ENCODE measurements at places on chromosomes 2 and 18.

DNA sequence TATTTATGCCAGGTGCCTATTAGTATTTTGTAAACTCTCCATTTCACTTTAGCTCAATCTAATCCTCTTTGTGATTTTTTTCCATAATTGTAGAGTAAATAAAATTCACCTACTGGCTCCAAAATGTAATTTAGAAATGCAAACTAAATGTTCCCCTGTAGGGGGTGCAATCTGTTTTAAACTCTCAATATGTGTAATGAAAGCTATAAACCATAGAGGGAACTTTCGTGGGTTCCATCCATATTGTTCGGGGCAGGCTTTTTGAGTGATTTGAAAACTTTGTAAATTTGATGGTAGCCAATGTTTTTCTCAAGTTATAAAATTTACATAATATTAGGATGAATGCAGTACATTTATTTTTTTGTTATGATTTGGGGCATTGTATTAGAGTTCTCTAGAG is 49.4 kb downstream of the TSPYL6 start:
- DNase-seq, result no peak

GRCh38 chr18:43571078-43571689 is 293.9 kb upstream of the SYT4 start:
- no peak for DNase-seq

DNA sequence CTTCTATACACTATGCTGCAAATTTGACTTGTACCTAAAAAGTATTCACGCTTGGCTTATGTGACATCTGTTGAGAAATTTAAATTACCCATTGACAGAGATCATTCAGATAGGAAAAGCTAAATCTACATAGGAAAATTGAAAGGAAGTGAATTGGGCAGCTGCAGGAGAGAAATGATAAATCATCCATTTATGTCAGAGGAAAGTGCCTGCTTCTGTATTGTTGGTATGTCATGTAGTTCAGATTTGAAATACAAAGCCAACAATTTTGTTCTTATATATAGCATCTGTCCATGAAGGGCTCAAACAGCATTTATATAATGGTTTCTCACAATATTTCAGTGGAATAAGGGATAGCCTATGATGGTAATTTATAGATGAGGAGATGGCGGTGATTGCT is 17.6 kb downstream of the LINC00305 start:
- DNase-seq, result no peak

DNA sequence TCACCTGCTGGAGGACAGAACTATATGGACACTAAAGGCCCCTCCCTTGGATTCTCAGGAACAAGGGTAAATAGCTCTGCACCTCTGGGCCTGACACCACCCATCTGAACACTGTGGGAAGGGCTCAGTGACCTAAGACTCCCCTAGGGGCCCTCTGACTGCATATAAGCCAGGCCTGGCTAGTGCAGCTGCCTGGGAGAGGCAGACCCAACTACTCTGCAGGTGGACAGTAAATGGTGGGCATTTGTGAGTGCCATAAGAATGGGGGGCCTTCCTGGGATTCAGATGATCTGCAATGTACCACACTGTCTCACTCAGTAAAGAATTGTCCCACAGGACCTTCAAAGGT is 11.2 kb upstream of the WIPF1 start:
- no peak for DNase-seq

DNA sequence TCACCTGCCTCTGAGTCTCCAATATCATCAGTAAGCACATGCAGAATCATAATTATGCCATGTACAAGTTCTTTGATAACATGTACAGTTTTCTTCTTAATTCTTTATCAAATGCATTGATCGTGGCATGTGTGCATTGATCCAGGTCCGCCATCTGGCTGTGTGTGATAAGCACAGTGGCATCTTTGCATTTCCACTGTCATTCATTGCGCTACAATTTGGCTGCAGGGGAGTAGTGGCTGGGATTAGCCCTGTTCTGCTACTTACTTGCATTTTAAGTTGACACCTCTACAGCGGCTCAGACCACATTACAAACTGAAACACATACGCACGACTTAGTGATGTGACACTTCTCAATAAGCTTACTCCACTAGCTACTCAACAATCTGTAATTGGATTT is 83.6 kb upstream of the OTX1 start:
- DNase-seq, result no peak

DNA sequence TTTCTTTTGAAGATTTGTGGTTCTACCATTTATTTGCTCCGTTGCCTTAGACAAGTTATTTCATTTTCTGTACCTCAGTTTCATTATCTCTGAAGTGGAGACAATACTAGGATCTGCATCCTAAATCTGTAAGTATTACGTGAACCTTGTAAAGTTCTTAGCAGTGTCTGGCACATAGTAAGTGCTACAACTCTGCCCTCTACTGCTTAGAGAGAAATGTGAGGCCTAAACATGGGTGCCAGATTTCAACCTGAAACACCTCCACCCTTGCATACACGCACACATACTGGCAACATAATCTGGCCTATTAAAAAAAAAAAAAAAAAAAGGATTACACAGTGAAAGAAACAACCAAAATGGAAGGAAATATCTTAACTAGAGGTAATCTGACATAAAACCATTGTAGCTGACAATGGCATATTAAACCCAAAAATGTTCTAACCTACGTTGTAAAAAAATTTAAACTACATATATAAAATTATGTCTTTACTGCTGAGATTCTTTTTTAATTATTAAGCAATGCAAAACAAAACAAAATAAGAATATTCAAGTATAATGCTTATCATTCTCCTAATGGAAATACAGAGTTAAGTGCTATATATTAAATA is 132.6 kb downstream of the MAP2 start:
- DNase-seq, result no peak

GRCh38 chr2:207437524-207438143 is 92.1 kb upstream of the CREB1 start:
- no peak for DNase-seq

DNA sequence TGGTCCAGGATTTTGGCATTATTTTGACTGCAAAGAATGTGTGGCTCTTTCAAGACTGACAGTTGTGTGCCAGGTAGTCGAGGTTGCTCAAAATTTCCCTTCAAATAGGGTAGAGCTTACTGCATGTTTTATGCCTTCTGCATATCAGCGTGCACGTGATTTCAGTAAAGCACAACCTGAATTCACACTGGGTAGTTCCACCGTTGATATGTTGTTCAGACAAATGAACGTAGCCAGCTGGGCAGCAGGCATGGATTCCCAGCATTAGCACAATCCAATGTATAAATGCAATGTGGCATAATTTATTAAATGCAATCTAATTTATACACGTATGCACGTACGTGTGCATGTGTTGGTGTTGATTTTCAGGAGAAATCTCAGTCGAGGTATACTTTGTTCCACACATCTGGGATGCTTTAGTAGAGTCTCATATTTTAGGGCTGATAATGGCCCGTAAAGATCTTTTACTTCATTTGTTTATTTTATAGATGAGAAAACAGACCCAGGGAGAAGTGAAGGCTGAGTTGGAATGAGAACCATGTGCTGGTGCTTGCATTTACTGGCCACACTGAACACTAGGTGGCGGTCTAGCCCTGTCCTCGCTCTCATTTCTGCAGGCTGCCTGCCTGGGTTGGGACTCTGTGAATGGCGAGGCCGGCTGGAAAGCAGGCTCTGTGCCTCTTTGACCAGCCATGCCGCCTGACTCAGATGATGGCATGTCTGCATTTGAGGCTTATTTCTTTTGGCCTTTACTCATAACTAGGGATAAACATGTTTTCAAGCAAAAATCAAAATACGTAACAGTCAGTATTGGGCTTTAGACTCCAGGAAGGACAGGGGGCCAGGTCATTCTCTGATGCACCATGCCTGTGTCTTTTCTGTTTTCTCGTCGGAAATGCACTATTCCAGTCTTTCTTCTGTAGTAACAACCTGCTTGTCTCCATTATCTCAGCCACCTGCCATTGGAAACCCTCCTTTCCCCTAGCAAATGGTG is 120.4 kb downstream of the RNF144A start:
- peak; percentile 35 for DNase-seq

DNA sequence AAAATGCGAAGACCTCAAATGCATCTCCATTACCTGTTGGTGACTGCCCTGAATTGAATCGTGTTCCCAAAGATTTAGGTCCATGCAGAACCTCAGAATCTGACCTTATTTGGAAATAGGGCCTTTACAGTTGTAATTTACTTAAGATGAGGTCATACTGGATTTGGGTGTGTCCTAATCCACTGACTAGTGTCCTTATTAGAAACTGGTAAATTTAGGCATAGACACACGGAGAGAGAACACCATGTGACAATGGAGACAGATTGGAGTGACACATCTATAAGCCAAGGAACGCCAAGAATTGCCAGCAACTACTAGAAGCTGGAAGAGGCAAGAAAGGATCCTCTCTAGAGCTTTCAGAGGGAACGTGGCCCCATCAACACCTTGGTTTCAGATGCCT is 203.1 kb downstream of the SMAD2 start:
- DNase-seq, result no peak

DNA sequence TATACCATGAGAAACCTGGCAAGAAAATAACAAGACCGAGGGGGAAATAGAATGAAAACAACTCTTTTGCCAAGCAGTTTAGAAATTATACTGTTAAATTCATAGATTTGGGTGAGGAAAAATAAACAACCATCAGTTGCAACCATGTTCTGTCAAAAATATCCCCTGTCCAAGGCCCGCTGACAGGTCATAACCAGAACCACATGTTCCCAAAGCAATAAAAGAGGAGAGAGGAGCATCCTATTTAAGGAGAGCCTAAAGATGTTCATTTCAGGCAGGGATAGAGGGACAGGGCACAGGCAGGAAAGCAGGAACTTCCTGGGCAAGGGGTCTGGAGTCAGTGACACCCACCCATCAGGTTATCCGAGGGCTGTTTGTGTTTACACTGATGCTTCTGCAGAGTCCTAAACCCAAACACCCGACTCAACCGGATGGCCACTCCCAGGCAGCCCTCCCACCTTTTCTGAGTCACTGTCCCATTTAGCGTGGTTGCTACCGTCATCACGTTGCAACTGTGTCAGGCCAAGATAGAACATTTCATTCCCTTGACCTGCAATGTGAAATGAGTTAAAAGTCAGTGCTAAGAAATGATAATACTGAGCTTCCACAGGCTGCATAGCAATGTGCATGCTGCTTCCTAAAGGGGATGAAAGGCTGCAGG is 468.3 kb upstream of the RAB12 start:
- no peak for DNase-seq

DNA sequence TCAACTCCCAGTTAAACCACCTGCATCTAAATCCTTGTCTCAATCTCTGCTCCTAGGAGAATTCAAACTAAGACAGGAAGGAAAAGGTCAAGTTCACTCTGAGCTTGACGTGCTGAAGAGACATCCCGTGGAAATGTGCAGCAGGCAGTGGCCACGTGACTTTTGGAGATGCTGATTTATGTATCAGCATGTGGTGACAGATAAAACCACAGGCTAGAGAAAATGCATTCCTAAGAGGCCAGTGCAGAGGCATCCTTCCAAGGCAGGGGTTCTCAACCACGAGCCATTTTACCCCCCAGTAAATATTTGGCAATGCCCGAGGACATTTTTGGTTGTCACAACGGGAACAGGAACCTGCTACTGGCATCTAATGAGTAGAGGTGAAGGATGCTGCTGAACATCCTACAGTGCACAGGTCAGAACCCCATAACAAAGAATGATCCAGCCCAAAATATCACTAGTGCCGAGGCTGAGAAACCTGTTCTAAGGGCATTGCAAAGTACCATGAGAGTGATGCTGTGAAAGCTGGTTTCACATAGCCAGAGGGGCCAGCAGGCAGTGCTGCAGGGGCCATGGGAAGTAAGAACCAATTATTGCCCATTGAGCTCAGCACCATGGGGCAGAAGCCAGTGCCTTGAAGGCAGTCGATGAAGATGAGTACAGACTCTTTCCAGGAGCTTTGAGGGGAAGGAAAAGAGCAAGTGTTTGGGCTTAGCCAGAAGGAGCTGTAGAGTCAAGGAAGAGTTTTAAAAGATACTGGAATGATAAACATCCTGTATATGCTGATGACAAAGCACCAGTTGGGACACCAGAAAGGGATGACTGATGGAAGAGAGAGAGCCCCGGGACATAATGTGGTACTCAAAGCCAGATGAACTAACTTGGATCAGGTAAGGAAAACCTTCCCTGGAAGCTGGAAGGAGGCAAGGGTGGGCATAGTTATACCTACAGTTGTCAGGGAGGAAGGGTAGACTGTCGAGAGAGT is 174.6 kb downstream of the HAUS1 start:
- DNase-seq, result no peak

DNA sequence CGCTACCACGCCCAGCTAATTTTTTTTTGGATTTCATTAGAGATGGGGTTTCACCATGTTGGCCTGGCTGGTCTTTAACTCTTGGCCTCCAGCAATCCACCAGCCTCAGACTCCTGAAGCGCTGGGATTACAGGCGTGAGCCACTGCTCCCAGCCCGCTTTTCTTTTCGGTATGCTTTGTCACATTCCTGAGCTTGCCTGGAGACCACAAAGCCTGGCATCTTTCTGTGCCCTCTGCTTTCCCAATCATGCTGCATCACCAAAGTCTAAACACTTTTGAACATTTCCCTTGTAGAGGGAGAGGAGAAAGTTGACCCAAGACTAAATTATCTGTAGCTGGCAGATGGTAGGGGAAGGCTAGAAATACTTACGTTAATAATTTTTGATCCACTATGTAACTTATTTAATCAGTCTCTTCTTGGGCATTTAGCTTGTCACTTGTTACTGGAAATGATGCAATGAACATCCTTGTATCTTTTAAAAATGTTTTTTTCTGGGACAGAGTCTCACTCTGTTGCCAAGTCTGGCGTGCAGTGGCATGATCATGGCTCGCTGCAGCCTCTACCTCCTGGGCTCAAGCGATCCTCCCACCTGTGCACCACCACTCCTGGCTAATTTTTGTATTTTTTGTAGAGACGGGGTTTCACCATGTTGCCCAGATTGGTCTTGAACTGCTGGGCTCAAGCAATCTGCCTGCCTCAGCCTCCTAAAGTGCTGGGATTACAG is 2.7 kb upstream of the NPC1 start:
- DNase-seq, result no peak

DNA sequence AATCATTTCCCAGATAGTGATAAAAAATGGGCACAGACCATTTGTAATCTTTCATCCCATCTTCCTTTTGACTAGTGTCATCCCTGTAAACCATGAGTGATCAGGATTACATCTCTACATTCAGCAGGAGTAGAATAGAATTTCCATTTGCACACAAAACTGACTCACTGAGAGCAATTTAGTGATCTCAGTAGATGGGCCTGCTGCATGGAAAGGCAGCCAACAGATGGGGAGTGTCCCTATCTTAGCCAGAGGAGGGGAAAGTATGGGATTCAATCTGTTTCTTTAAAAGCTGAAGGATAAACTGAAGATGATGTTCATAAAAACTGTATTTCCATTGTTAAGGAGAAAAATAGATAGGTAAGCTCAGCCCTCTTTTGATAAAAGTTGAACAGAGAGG is 441.7 kb downstream of the ZNF521 start:
- no peak for DNase-seq

DNA sequence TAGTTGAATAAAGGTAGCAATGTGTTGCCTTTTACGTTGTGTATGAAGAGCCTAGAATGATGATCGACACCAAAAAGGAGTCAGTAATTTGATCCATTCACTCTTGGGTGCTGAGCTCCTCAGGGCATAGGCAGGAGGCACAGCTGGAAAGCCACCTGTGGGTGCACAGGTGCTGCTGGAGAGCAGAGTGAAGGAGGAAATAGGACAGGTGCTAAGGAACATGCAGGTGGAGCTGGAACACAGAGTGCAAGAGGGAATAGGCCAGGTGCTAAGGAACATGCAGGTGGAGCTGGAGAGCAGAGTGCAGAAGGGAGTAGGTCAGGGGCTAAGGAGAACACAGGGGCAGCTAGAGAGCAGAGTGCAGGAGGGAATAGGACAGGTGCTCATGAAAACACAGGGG is 86.1 kb downstream of the SH3YL1 start:
- DNase-seq, result no peak

GRCh38 chr2:15993232-15993610 is 52.9 kb downstream of the MYCN start:
- no peak for DNase-seq

All from central memory CD8-positive, alpha-beta T cell (primary cell).